ENCODE measurements at places on chromosomes 7 and 10. TPM values are rescaled to one million over a fixed set of nuclear protein-coding genes. Genes with fewer than 3 reads are reported as not detected.

LDB3 gene
- total RNA-seq: 647 TPM

ASB4 gene
- 11.9 TPM for total RNA-seq

VIPR2 gene
- total RNA-seq: 3.2 TPM

NPFFR1 gene
- not detected for total RNA-seq

CPA5 gene
- 5.2 TPM for total RNA-seq

DLG5 gene
- total RNA-seq: 38.7 TPM

BLNK gene
- 3.7 TPM for total RNA-seq

EXOSC1 gene
- 19.4 TPM for total RNA-seq

LAMTOR4 gene
- 48.7 TPM for total RNA-seq

TSPAN13 gene
- total RNA-seq: 8.1 TPM

AGBL3 gene
- total RNA-seq: 2.7 TPM

TCAF1 gene
- 104 TPM for total RNA-seq

HHEX gene
- 2.8 TPM for total RNA-seq

NKX1-2 gene
- total RNA-seq: not detected

HOXA9 gene
- total RNA-seq: 0.81 TPM

GRCh38 chr7:143479055-143479766 is 1.5 kb downstream of the TAS2R41 start:
- no peak overlapping the region for H3K4me3 ChIP-seq
- H3K27me3 ChIP-seq: no peaks in the 10 kb centered on the region
- no peak overlapping the region for H3K27ac ChIP-seq
- H3K36me3 ChIP-seq: no peaks in the 10 kb centered on the region
- H3K4me1 ChIP-seq: no peaks in the 10 kb centered on the region
- DNase-seq: no peak

GRCh38 chr10:124005991-124006392 is 87.4 kb downstream of the CHST15 start:
- H3K4me1 ChIP-seq: no peaks in the 10 kb centered on the region
- DNase-seq: no peak
- H3K27me3 ChIP-seq: no peaks in the 10 kb centered on the region

- no peaks in the 10 kb centered on the region for H3K27me3 ChIP-seq
- peaks cover 61% of the 10 kb centered on the region for H3K36me3 ChIP-seq
- H3K27ac ChIP-seq: no peak overlapping the region
Measured at GRCh38 chr7:33101906-33102305, 7.3 kb downstream of the RP9 start.

- H3K27me3 ChIP-seq: no peaks in the 10 kb centered on the region
- no peaks in the 10 kb centered on the region for H3K36me3 ChIP-seq
- H3K4me3 ChIP-seq: no peak overlapping the region
Measured at GRCh38 chr10:110847374-110847773, 24.4 kb upstream of the PDCD4 start.

DNA sequence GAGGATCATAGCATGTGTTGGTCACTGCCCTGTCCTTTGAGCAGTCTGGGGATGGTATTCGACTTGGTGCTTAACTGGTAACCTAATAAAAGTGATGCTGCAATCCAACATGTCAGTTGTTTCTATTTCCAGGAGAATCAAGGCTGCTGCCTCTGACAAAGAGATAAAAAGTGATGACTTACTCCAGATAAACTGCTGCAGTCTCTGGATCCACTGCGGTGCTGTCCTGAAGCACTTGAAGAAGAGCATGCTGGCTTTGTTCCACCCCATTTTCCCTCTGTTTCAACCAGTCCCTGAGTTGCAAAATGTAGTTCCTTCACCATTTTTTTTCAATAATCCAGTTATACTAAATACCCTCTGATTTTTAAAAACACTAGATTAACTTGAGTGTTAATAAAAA is 403.5 kb upstream of the ANKRD30A start:
- peaks cover 6% of the 10 kb centered on the region for H3K4me1 ChIP-seq
- no peak overlapping the region for H3K4me3 ChIP-seq
- DNase-seq: no peak
- H3K36me3 ChIP-seq: no peaks in the 10 kb centered on the region
- H3K27me3 ChIP-seq: no peaks in the 10 kb centered on the region
- H3K27ac ChIP-seq: no peak overlapping the region

- DNase-seq: no peak
- no peak overlapping the region for H3K4me3 ChIP-seq
- H3K27ac ChIP-seq: no peak overlapping the region
- H3K4me1 ChIP-seq: no peaks in the 10 kb centered on the region
- H3K27me3 ChIP-seq: peaks cover 3% of the 10 kb centered on the region
- H3K36me3 ChIP-seq: no peaks in the 10 kb centered on the region
Measured at GRCh38 chr7:88300401-88300945, 6.2 kb downstream of the STEAP4 start.

DNA sequence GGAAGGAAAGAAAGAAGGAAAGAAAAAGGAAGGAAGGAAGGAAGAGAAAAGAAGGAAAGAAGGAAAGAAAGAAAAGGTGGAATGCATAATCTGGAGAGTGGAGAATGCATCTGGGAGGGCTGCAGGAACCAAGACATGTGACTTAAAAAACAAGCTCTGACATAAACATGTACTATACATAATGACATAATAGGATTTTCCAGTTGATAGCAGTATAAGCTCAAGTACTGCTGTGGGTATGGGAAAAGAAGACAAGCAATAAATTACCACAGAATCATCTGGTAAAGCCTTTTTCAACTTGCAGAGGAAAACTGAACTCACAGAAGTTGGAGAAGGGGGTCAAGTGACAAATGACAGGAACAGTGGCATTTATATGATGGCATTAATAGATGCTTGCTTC is 345.9 kb downstream of the PLXDC2 start:
- DNase-seq: no peak
- no peak overlapping the region for H3K27ac ChIP-seq
- H3K27me3 ChIP-seq: no peaks in the 10 kb centered on the region
- H3K4me3 ChIP-seq: no peak overlapping the region
- no peaks in the 10 kb centered on the region for H3K4me1 ChIP-seq
- no peaks in the 10 kb centered on the region for H3K36me3 ChIP-seq

DNA sequence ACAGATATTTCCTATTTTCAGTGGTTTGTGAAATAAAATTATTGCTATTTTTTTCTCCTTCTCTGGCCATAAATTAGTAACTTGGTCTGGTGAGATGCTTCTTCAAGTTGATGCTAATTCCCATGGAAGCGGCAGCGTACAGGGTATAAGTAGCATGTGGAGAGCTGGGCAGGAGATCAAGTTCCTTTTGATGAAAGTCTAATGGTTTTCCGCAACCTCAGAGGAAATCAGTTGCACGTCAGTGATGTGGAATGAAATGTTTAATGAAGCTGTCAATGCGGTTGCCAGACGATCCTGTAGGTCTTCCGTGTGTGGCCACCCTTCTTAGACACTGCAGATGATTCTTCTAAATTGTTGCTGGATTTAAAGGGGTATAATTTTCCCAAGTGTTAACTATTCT is 236.4 kb upstream of the GRM3 start:
- no peak for DNase-seq
- no peak overlapping the region for H3K27ac ChIP-seq
- no peaks in the 10 kb centered on the region for H3K4me1 ChIP-seq
- H3K4me3 ChIP-seq: no peak overlapping the region
- H3K27me3 ChIP-seq: no peaks in the 10 kb centered on the region
- H3K36me3 ChIP-seq: no peaks in the 10 kb centered on the region

DNA sequence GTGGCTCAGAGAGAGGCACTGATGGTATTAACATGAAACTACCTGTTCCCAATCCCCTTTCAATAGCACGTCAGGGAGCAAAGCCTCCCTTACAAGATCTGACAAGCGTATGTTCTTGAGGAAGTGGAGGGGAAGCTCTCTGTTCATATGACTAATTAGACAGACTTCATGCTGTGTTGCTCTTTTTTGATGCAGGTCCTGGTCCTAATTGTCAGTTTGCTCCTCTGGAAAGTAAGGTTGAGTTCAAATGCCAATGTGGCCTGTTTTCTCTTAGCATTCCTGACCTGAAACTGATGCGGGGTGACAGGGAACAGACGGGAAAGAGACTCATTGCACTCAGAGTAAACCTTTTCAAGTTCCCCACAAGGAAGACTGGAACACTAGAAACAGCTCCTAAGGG is 27.0 kb upstream of the TBX20 start:
- H3K4me3 ChIP-seq: no peak overlapping the region
- H3K4me1 ChIP-seq: no peaks in the 10 kb centered on the region
- DNase-seq: no peak
- H3K27ac ChIP-seq: no peak overlapping the region
- H3K27me3 ChIP-seq: no peaks in the 10 kb centered on the region

DNA sequence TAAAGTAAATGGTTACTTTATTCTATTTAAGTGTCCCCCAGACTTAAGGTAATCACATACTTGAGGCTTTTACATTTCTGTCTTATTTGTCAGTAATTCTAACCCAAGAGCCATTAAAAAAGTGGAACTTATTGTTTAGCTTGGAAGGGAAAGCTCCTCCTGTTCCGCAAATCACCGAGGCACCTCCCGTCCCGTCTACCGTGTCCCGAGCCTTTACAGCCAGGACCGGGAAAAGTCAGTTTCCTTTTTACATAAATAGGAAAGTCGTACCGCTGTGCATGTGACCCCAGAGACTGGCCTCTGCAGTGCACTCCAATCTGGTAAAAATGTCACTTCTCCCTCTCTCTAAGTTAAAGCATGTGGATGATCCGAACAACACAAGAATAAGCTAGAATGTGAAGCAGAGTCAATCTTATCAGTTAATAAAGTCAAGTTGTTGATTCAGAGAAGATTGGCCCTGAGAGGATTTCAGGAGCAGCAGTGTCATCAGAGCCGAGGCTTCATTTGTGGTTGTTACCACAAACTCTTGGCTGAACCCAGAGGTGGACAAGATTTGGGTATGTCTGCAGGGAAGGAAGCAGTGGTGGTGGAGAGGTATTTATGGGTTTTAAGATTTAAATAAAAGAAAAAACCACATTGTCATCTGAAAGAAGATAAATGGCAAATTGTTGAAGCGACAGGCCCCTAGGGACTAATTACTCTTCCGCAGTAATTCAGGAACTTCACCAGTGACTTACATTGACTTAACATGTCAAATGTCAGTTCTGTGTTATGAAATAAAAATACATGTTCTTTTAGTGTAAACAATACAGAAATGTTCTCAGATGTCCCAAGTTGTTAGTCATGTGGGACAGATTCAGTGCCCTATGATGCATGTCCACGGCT is 316.6 kb upstream of the ZNF32 start:
- peaks cover 9% of the 10 kb centered on the region for H3K4me1 ChIP-seq
- H3K27ac ChIP-seq: peak overlapping the region; percentile 46
- no peak for DNase-seq

DNA sequence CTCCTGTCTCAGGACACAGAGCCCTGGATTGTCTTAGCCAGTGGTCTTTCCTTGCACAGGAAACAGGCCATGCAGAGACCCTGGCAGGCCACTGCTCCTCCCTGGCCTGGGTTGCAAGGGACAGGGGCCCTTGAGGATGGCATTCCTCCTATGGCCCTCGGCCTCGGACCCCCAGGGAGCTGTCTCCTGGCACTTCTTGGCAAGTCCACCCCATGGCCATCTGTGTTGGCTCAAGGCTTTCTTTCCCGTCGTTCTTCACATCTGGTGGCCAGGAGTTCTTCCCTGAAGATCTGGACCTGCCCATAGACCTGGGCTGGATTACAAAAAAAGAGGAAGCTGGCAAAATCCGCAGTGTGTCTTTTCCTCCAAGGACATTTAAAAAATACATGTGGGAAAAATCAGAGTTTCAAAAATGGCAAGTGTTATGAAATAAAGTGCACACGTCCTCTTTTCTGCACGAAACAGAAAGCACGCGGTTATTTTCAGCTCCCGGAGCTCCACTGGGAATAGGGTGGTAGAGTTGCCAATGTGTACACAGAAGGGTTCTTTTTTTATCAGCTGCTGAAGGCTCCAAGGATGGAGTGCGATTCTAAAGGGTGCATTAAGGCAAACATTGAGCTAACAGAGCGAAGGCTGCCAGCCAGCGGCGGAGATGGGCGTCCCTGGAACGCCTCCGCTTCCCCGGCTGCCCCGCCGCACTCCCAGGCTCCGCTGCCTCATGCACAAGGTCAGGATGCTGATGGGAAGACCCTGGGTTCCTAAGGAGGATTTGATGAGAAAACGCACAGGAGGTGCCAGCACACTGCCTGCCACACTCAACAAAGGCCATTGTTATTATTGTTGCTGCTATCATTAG is 62.8 kb upstream of the FAM20C start:
- H3K27me3 ChIP-seq: no peaks in the 10 kb centered on the region
- DNase-seq: no peak
- H3K27ac ChIP-seq: peak overlapping the region; percentile 16
- H3K4me1 ChIP-seq: peaks cover 18% of the 10 kb centered on the region

DNA sequence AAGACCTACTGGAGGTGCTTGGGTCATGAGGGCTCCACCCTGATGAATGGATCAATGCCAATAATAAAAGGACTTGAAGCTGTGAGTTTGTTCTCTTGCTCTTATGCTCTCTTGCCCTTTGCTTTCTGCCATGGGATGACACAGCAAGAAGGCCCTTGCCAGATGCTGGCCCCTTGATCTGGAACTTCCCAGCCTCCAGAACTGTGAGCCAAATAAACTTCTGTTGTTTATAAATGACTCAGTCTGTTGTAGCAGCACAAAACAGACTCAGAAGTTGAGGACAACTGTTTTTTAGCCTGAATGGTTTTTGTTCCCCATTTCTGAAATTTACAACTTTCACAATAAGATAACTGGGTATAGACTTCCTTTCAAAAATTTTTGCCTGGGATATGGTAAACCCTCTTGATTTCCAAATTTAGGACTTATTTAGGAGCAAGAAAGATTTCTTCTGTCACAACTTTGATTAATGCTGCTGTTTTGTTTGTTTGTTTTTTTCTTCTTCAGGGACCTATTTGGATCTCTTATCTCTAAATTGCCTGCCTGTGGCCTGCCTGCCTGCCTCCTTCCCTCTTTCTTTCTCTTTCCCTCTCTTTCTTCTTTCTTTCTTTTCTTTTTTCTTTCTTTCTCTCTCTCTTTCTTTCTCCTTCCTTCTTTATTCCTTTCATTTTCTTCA is 12.1 kb downstream of the ENTPD1 start:
- H3K4me3 ChIP-seq: no peak overlapping the region
- H3K27ac ChIP-seq: no peak overlapping the region
- H3K36me3 ChIP-seq: no peaks in the 10 kb centered on the region

DNA sequence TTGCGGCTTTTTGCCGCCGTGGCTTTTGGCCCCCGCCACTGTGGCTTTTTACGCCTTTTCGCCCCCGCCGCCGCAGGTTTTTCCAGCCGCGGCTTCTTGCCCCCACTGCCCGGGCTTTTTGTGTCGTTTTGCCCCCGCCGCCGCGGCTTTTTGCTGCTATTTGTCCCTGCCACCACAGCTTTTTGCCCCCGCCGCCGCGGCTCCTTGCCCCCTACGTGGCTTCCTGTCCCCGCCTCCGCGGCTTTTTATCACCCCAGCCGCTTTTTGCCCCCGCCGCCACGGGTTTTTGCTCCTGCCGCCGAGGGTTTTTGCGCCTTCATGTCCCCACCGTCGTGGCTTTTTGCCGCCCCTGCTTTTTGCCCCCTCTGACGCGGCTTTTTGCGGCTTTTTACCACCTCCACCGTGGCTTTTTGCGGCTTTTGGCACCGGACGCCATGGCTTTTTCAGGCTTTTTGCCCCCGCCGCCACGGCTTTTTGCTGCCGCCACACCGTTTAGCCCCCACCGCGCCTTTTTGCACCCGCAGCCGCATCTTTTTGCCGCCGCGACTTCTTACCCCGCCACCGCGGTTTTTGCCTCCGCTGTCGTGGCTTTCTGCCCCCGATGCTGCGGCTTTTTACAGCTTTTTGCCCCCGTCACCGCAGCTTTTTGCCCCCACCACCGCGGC is 637.0 kb downstream of the ZNF716 start:
- H3K4me1 ChIP-seq: no peaks in the 10 kb centered on the region
- H3K36me3 ChIP-seq: no peaks in the 10 kb centered on the region
- peak; percentile 47 for DNase-seq
- H3K4me3 ChIP-seq: no peak overlapping the region
- H3K27ac ChIP-seq: no peak overlapping the region

Measured in psoas muscle (tissue), 8 donors.